ENCODE measurements at places on chromosomes 3 and 15.

DNA sequence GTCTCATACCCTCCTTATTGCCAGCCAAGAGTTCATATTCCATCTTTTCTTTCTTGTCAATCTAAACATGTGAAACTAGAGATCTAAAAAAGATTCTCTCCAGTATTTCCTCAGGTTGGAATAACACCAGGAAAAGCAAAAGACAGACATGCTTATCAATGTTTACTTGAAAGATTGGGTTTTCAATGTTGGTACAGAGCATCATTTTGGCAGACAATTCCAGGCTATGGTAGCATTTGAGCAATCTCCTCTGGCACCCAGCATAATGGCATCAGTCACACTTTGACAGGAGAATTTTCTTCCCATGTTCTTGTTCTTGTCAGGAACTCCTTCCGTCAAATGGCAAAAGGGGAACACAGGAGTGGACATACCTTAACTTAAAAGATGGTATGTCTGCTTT lies 61.0 kb upstream of the RARB start:
- DNase-seq = no peak

GRCh38 chr15:86557018-86557550 lies 477.4 kb downstream of the AGBL1 start:
- no peak for DNase-seq

GRCh38 chr15:68699881-68700454 lies 120.7 kb downstream of the ANP32A start:
- peak; percentile 70 for DNase-seq

DNA sequence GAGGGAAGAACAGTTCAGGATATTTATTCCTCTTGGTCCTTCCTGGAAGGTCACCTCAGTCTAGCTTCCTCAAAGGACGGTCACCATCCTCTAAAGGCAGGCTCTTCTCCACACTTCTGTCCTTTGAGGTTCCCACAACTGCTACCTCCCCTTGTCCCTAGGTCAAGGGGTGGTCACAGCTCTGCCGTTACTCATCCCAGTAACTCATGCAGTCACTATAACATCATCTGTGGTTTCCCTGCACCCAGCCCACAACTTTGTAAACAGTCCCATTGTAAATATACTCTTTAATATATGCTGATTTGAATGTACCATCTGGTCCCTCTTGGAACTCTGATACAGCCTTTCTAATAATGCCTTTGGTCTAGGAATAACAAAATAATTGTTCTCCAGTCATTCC lies 887.4 kb downstream of the FHIT start:
- no peak for DNase-seq

DNA sequence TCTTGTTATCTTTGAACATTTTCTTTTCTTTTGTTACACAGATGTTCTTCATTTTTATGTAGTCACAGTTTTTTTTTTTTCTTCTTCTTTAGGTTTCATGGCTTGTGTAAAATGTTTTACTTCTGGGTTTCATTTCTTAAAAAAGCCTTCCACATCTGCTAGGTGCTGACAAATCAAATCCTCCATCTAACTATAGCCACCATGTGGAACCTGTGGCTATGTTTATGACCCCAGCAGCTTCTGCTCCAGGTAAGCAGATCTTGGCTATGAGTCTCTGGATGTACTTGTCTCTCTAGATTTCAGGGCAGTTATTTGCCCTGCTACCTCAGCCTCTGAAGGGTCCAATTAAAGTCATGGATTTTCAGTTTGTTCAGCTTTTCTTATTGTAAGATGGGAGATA lies 44.5 kb downstream of the OXSM start:
- no peak for DNase-seq

DNA sequence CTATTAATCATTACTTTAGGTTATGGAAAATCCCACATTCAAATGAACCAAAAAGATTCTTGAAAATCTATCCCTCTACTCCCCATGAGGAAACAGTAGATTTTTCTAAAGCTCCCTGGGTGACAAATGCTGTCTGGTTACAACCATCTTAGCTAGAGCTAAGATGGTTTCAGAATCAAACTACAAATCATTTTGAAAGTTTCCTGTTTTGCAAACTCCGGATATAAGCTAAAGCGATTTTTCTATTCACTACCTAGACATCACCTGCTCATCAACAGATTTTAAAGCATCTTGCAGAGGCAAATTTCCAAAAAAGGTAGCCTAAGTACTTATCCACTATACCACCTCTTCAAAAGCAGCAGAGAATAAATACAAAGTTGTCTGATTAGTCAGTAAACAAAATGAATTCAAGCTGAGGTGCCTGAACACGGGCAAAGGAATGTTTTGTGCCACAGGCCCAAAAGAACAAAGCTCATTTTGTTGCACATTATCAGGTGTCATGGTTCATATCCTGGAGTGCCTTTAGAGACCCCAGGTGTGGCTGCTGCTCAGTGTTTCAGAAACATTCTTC lies 204.9 kb downstream of the TNIK start:
- no peak for DNase-seq

- DNase-seq = peak; percentile 34
These were observed 521.3 kb upstream of the SEMA6D start for GRCh38 chr15:47196048-47196447.

DNA sequence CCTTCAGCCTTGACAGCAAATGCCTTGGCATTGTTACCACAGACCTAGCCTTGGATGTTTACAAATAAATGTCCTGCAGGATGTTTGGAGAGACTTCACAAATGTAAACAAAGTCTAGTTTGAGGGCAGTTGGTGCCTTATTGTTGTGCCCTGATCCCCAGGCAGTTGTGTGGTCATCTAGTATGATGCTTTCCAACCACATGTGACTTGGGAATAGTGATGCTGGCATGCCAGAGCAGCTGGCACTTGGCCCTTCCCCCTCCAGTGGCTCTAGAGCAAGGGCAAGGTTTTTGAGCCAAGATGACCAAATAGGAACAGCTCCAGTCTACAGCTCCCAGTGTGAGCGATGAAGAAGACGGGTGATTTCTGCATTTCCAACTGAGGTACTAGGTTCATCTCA lies 258.2 kb downstream of the ADAMTS17 start:
- no peak for DNase-seq

GRCh38 chr3:152327203-152327602 lies 58.5 kb downstream of the MBNL1 start:
- DNase-seq = no peak
